ENCODE measurements at places on chromosomes 1 and 21.

- no peak for DNase-seq
Measured at GRCh38 chr1:245469734-245470133, 314.9 kb downstream of the KIF26B start.

DNA sequence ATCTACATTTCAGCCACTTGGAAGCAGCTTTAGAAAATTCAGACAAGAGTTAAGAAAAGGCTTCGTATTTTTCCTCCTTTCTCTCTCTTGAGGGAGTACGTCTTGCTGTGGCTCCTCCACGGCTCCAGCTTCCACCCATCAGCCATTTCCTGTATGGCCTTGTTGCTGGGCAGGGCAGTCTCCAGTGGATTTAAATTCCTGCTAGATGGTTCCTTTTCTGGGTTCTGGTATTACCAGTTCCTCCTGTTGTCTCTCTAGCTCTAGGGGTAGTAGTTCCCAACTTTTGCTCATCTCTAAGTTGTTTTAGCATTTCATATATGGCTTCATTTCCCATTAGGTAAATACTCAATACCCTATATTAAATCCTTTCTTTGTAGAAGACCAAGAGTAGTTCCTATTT is 1098.3 kb downstream of the ADGRL2 start:
- no peak for DNase-seq

DNA sequence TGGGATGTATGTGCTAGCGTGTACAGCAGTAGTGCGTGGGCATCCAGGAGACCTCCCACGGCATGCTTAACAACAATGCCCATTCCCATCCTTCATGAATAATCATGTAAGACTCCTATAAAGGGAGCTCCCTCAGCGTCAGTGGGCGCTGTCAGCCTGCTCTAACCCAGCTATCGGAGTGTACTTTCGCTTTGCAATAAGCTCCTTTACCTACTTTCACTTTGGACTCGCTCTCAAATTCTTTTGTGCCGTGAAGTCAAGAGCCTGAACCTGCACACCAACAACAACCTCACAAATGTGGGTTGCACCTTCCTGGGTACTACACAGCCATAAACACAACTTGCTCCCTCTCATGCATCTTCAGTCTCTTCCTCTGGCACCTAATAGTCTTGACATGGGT is 114.8 kb upstream of the PAXBP1 start:
- DNase-seq, result peak; percentile 19

- DNase-seq, result no peak
Measured at GRCh38 chr1:193143285-193143684, 21.5 kb downstream of the CDC73 start.

- DNase-seq, result no peak
Measured at GRCh38 chr21:38455403-38455802, 42.9 kb downstream of the ERG start.

- DNase-seq, result no peak
Measured at GRCh38 chr1:163538667-163539066, 216.9 kb downstream of the NUF2 start.

DNA sequence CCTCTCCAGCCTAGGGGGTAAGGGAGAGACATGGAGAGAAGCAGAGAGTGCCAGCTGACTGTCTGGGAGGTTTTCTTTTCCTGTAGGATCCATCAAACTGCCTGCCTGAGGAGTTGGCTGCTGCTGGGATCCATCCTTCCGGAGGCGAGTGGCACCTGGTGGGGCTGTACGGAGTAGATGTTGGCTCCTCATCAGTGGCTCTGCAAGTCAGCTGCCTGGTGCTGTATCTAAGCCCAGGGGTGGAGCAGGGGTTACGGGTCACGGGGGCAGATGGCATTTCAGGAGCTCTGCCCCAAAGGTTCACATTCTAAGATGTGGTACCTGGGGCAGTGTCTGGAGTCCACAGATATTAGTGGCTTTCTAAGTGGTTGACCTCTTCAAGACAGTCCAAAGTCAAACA is 128.0 kb downstream of the ACTL8 start:
- DNase-seq, result no peak

GRCh38 chr1:234238060-234238459 is 135.2 kb upstream of the COA6 start:
- no peak for DNase-seq

Data from activated naive CD4-positive, alpha-beta T cell treated with anti-CD3 and anti-CD28 coated beads, Interleukin-2, amount 50 U/mL, for 16 hours (primary cell).